Frontal cortex (tissue), 4 donors: ENCODE measurements at places on chromosomes 2 and 18. TPM values are rescaled to one million over a fixed set of nuclear protein-coding genes. Genes with fewer than 3 reads are reported as not detected.

The ABHD1 gene
- total RNA-seq, result 0.41 TPM

GRCh38 chr2:10777111-10777841 is 35.3 kb downstream of the PDIA6 start:
- no peak for DNase-seq

The ZNF804A gene
- 13.9 TPM for total RNA-seq

DNA sequence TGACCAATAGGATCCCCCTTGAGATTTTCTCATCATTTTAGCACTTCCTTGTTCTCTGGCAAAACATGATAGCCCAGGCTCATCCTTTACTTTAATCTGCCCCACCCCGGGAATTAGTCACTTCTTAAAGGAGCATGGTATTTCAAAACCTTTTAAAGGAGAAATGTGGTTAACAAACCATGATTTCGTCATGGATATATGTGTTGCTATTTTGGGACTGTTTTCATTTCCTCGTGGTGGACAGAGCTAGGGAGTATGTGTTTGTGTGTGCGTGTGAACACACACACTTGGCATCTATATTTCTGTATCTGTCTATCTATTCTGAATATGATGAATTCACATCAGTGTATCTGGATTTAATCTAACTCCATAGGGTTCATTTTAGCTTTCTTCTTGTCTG is 128.1 kb downstream of the BIRC6 start:
- no peak for DNase-seq

DNA sequence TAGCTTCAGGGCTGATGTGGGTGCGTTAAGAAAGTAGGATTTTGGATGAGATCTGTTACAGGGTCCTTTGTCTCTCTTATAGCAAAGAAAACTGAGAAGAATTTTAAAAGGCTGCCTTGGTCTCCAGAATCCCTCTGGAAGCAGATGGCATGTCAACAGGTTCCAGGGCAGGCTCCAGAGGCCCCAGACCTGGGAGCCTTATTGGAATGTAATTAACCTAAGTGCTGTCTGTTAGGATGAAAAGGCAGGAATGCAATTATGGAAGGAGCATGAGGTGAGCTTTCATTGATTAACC is 97.2 kb upstream of the PKDCC start:
- no peak for DNase-seq

DNA sequence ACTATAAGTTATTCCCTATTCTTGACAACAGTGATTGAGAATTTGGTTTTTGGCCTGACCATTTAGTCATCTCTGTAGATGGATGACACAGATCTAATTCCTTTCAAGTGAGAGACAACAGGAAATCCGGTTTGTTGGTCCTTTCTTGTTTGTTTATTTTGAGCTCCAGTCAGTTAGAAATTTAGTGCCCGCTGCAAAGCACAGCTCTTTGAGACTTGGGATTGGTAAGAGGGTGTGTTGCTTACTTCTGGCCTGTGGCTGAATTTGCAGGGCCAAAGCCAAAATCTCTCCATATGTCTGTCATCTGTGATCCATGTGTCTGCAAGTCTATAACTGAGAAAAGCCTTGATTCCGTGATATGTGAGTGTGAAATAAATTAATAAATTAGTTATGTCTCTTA is 74.3 kb downstream of the BIN1 start:
- no peak for DNase-seq

The SERPINB4 gene
- total RNA-seq, result not detected
